ENCODE measurements at places on chromosomes 6 and 20. TPM values are rescaled to one million over a fixed set of nuclear protein-coding genes. Genes with fewer than 3 reads are reported as not detected.

DNA sequence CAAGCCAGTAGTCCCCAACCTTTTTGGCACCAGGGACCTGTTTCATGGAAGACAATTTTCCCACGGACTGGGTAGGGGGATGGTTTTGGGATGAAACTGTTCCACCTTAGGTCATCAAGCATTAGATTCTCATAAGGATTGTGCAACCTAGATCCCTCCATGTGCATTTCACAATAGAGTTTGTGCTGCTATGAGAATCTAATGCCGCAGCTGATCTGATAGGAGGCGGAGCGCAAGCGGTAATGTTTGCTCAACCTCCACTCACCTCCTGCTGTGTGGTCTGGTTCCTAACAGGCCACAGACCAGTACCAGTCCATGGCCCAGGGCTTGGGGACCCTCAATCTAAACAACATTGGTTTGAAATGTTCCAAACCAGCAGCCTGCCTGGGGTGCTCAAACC is 137.0 kb upstream of the STXBP5 start:
- no peak for DNase-seq

DNA sequence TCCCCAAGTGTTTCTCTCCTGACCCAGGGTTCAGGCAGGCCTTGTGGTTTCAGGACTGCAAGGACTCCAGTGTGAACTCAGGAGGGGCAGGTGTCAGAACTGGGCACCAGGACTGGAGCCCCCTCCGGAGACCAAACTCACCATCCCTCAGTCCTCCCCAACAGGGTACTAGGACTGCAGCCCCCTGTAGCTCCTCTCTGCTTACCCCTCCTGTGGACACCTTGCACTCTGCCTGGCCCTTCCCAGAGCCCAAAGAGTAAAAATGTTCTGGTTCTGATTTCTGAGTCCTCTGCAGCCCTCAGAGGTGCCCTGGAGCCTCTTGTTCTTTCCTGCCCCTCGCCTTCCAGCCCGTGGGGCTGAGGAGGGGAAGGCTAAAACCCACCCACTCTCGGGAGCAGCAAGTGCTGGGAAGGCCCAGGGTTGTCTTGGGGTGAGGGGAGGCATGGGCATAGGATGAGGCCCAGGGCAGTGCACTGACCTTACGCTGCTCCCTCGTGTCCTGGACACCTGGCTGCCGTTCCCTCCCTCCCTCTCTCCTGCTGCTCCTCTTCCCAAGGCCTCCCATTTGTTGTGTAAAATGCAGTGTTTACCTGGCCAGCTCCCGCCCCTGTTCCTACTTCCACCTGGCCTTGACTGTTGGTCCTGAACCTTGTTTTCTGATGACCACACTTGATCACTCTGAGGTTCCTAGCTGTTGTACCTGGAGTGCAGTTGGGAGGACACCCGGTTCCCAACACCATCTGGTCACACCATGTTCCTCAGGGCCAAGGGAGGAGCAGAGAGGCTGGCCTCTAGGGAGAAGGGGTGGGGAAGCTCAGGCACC is 9.9 kb downstream of the CNPY3 start:
- DNase-seq, result no peak

- DNase-seq, result no peak
These were observed 108.7 kb downstream of the SCP2D1 start for GRCh38 chr20:18922251-18922650.

The ANKEF1 gene
- total RNA-seq, result 1.1 TPM

GRCh38 chr20:48336597-48336996 is 491.2 kb downstream of the PREX1 start:
- DNase-seq, result no peak

- DNase-seq, result no peak
These were observed 430.2 kb downstream of the UTRN start for GRCh38 chr6:144715344-144715743.

The TRIM40 gene
- not detected for total RNA-seq

GRCh38 chr6:21524201-21524600 is 69.3 kb upstream of the SOX4 start:
- DNase-seq, result no peak

The ANGPT4 gene
- 0.14 TPM for total RNA-seq

GRCh38 chr6:29926413-29927274 is 15.7 kb upstream of the HLA-A start:
- DNase-seq, result no peak

GRCh38 chr20:24437196-24438082 is 32.0 kb upstream of the SYNDIG1 start:
- DNase-seq, result no peak

DNA sequence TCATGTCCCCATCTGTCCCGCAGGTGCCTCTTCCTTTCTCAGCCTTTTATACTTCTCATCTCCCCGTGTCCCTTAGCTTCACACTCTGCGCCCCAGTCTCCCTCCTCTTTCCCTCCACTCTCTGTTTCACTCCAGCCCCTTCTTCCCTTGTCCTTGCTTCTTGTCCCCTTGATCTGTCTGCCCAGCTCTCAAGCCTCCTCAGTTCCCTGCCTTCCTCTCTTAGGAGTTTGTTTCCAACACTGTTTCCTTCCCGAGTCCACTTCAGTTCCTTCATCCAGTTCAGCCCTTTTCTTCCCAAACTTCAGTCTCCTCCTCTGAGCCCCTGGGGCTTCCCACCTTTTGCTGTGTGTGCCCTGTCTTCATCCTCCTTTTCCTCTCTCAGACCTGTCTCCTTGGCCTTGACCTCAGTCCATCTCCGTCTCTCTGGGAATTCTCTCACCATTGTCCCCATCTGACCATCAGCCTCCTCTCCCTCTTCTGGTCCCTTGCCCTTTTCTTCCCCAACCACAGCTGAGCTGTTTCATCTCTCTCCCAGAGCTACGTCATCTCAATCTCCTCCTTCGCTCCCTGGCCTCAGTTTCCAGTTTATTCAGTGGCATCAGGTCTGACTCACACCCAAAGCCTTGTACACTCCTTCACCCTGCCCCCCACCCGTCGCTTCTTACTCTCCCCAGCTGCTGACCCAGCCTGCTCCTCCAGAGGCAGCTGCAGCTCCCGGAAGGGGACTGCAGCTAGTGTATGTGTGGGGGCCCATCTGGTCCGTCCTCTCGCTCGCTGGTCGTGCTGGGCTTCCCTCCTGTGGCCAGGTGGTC is 2.7 kb upstream of the DDR1 start:
- DNase-seq, result no peak

The LRFN2 gene
- total RNA-seq, result 30.0 TPM

The PBOV1 gene
- total RNA-seq, result not detected

DNA sequence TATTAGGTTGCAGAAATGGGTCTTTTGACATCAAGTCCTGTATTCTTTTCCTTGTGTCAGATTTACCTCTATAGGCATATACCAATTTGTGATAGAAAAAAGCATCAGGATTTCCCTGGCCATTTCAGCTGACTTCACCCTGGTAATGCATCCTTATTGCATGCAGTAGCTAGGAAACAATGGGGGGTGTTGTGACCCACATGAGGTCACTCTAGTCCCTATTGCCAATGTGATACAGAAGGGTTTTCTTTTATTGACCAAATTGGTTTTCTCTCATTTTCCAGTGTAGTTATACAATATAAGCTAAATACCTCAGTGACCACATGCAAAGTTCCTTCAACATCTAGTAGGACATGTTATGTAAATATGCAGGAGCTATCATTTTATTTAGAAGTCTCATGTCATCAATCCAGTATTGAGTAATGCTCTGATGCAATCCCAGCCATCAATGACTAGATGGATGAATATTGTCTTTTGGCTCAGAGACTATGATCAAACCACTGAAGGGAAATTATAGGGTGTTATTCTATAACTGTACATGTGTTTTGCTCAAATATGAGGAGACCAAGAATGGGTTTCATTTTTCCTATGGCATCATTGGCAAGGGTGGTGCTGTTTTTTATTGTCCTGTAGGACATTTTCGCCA is 177.7 kb downstream of the KLHL32 start:
- DNase-seq, result no peak

The TMEM170B gene
- total RNA-seq, result 37.1 TPM

DNA sequence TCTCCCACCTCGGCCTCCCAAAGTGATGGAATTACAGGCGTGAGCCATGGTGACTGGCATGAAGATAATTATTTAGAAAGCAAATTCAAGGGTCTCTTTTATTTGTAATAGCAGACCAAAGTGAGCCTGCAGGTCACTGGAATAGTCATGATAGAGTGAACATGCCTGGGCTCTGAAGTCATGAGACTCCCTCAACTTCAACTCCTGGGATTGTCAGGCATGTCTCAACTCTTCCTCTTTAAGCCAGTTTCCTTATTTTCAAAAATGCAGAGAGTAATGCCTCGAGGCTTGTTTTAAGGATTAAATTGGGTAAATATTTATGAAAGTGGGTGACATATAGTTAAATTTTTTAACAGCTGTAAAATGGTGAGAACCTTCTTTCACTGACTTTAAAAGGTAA is 22.7 kb upstream of the HECA start:
- DNase-seq, result no peak

DNA sequence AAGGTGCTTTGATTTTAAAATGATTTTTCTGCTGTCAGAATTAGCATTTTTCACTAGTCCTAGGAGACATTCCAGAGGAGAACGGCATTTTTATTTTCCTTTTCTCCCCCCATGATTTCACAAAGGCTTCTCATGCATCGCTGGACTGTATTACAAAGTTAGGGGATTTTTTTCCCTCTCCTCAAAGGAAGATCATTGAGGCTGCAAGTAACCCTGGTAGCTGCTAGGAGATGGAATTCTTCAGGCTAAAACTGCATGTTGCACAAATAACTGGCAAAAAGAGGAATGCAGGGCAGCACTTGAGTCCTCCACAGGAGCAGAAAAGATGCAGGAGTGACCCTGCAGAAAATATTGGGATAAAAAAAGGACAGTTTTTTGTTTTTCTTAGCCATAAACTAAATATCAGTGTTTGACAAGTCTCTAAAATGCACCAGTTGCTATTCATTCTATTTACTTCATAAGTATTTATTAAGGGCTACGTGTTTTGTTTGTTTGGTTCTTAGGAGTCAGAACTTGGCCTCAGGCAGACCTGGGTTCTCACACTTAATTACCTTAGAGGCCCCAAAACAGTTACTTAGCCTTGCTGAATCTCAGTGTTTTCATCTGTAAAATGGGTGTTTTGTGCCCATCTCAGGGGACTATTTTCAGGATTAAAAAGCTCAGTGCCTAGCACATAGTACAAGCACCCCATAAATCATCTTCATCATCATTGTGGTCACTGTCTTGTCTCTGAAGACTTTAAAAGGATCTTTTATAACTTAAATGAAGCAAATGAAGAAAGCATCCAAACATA is 144.5 kb upstream of the ID4 start:
- DNase-seq, result no peak

The MACROD2 gene
- total RNA-seq, result 44.7 TPM

Data from dorsolateral prefrontal cortex (tissue), 122 donors.